Gastroesophageal sphincter (tissue), 4 donors: ENCODE measurements at places on chromosomes 13 and 19. TPM values are rescaled to one million over a fixed set of nuclear protein-coding genes. Genes with fewer than 3 reads are reported as not detected.

The ZNF358 gene
- 153 TPM for total RNA-seq

The CD209 gene
- 11.2 TPM for total RNA-seq

The URAD gene
- total RNA-seq = not detected

The TNFRSF19 gene
- 5.9 TPM for total RNA-seq

The QPCTL gene
- 3.7 TPM for total RNA-seq

The FPR2 gene
- 2.2 TPM for total RNA-seq

The ZNF547 gene
- 1.8 TPM for total RNA-seq

The CGB2 gene
- total RNA-seq = not detected

DNA sequence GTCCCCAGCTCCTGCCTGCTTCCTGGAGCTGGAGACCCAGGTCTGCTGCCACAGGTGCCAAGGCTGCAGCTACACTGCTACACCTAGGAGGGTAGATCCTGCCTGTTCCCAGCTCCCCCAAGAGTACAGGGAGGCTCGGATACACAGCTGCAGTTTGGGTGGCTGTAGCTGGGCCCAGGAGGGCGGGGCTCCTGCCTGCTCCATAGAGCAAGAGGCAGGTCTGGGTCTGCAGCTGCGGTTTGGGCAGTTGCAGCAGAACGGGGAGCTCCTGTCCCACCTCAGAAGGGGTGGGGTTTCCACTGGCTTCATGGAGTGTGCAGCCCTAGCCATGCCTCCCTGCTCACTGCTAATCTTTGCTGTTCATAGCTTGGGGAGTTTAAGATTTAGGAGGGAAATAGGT lies 199.0 kb downstream of the NUFIP1 start:
- no peak for ATAC-seq

- ATAC-seq = no peak
Observed at GRCh38 chr19:39432677-39433025, 3.1 kb downstream of the RPS16 start.
